ENCODE measurements at places on chromosomes 7 and 10. TPM values are rescaled to one million over a fixed set of nuclear protein-coding genes. Genes with fewer than 3 reads are reported as not detected.
A peak's percentile ranks its signal among the peaks of the same experiment; 100 is the strongest.

DNA sequence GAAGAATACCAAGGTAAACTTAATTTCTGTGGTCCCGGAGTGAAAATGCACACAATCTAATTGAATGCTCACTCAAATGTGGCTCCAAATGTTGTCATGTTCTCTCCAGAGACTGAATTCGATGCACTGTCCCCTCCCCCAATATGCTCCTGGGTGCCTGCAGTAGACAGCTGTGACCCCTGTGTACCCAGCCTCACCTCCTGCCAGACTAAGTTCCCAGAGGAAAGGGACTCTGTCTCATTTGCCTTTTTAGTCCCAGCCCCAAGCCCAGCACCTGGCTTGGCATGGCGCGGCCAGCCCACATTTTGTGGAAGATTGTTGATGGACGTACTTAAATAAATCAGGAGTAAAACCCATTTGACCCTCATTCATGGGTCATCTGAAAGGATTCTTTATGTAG is 21.8 kb upstream of the FIGNL1 start:
- DNase-seq = no peak

DNA sequence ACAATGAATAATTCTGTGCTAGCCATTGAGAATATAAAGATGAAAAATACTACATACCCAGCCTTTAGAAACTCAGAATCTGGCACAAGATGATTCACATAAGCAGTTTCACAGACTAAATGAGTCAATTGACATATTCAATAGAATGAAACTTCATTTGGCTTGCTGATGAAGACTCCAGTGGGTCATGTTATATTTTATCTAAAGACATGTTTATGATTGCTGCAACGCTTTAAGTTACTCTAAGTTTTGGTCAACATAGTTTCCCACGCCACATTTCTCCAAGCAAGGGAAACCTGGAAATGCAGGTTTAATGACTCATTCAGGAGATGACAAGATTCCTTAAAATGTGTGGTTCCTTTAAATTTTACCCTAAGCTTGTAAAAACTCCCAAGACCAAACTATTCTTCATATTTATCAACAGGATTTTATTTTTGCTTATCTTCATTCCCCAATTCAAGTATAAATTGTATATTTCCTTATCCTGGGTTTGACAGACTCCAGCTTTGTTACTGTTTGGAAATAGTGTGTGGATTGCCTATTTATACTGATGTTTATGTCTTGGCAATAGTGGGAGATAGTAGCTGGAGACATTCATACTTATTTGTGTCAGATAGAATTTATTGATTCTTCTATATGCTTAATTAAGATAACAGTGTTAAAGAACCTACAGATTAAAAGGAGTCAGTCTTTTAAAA is 6.6 kb downstream of the SEMA3A start:
- DNase-seq = peak; percentile 76

DNA sequence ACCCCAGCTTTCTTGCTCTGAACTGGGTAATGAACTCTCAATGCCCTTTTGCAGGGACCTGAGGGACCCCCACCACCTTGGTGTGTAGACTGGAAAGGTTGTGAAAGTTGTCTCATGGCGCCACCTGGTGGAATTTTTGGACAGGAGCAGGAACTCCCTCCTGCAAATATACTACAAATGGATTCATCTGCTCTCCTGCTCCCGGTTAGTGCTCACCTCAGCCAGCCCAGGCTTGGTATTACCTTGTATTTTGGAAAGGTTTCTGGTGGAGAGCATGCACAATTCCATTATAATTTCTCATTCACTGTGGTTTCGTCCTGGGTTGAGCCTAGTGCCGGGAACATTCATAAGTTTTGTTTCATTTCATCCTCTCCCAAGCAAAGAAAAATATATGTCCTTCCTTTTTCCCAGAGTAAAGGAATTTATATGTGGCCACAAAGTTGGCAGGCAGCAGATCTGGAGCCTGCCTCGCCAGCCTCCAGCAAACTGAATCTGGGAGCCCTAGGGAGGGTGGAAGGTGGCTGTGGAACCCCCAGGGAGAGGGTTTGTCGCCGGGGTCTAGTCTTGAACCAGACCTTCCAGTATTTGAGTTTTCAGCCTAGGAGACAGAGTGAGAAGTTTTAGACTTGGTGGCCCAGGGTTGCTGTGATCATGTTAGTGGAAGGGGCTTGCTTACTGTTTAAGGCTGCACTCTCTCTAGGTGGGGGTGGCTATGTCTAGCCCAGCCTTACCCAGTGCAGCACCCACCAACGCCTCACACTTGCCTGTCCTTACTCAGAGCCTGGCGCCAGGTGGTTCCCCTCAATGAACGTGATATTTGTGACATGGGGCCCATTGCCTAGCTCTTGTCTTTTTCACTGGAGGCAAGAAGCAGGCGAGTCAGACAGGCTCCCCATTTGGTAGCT is 9.5 kb downstream of the FAM241B start:
- DNase-seq = peak; percentile 64

GRCh38 chr10:95920798-95921426 is 13.1 kb downstream of the CC2D2B start:
- no peak for DNase-seq

GRCh38 chr7:28668085-28668484 is 255.8 kb downstream of the CREB5 start:
- DNase-seq = no peak

- DNase-seq = peak; percentile 60
Measured at GRCh38 chr10:94016727-94017714, 23.3 kb downstream of the PLCE1 start.

DNA sequence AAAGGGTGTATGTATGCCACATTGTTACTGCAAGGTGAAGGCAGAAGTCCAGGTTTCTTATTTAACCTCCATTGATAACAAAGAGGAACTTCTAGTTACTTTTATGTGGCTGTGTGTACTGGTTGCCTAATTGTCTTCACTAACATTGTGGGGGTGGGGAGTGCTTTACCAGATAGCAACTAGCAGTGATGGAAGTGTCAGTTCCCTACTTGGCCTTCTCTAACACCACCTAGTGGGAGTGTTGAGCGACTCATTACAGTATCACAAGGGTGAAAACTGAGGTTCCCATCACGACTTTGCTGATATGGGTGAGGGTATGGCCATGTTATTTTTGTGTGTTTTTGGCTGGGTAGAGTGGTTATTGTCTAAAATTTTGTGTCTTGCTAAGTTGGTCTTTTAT is 274.4 kb downstream of the THSD7A start:
- DNase-seq = peak; percentile 31

DNA sequence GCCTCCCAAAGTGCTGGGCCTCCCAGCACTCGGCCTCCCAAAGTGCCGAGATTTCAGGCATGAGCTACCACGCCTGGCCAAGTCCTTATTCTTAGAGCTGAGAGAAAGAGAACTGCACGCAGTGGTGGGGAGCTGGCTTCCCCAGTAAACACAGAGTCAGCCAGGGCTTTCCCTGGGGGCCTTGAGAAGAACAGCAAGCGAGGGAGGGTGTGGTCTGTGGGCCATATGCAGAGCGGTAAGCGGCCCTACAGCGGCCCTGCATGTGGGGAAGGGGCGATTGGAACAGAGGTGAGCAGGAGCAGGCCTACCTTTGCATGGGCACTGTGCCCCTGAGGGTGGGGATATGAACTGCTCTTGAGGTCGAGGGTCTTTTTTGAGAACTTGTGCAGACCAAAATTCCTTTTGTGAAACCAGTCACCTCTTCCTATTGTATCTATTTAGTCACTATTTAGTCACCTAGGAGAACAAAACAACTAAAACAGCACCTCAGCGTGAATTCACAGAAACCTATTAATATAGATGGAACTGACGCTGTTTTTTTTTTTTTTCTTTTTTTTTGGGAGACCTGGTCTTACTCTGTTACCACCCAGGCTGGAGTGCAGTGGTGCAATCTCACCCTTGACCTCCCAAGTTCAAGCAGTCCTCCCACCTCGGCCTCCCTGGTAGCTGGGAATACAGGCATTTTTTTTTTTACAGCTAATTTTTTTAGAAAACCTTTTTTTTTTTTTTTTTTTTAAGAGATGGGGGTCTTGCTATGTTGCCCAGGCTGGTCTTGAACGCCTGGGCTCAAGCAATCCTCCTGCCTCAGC is 36.9 kb upstream of the SH2D4B start:
- peak; percentile 42 for DNase-seq

GRCh38 chr10:93762979-93763391 is 5.2 kb downstream of the LGI1 start:
- DNase-seq = no peak

DNA sequence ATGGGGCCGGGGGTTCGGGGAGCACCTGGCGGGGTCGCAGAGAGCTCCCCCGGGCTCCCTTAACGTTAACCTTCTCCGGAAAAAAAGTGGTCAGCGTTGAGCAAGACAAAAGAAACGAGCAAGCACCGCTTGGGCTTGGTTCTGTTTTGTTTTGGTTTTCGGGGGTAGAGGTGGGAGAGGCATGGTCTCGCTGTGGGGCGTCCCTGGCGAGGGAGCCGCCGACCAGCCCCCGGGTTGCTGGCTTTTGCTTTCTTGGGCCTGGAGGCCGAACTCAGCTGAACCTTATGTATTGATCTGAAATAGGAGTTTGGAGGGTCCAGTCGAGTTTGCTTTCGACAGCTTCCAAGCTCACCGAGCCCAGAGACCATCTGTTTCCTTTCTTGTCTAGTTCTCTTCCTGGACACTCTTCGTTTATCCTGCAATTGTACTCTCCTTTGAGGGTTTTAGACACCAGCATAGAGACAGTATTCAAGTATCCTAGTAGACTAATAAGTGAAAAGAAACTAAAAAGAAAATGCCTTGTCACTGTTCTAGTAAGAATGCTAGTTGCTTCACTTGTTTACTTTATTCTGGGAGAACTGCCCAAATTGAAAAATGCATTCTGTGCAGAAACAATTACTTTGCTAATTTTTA is 980 bp downstream of the FHIP2A start:
- DNase-seq = peak; percentile 66

DNA sequence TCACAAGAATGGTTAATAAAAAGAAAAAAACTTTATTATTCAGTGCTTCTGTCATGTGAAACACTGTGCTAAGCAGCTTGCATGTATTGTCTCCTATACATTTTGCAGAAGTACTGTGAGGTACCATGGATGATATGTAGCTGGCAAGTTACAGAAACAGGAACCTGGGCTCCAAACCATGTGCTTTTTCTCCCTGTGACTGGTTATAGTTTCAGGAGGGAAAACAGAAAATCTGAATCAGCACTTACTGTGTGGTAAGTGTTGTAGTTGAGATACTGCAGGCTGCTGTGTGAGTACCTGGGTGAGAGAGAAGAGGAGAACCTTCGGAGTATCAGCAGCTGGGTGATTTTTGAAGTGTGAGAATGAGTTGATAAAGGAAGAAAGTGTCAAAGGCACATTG is 285.0 kb downstream of the SUGCT start:
- DNase-seq = no peak

DNA sequence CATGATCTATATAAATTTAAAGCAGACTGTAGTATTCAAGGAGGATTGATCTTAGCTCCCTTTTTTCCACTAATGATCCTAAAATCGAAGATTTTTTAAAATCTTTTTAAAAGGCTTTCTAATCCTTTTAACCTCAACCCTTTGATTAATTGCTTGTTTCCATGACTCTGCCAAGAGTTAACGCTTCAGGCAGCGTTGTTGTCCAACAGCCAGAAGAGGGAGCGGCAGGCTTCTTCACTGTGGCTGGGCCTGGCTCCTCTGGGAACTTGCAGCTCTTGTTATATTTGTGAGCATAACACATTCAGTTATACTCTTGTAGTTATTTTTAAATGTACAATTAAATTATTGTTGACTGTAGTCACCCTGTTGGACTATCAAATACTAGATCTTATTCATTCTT is 26.3 kb downstream of the CRCP start:
- DNase-seq = peak; percentile 73

GRCh38 chr10:132942101-132943057 is at the start of gene CFAP46:
CFAP46 (minus strand) TSS chr10:132942570; CDS start chr10:132942484, 86 bp downstream.
- no peak for DNase-seq

DNA sequence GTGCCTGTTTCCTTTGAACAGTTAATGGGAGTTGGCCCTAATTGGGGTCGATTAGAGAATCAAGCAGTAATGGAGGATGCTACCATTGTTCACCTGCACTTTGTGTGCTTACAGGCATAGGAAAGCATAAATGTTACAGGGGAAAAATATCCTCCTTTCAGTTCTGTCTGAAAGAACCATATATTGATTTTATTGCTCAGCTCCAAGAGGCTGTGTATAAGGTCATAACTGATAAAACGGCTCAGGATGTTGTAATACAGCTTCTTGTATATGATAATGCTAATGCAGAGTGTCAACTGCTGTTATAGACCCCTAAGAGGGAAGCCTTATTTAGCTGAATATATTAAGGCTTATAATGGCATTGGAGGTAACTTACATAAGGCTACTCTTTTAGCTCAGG is 32.9 kb upstream of the AKR1C2 start:
- no peak for DNase-seq

GRCh38 chr10:97179731-97180362 is 5.9 kb downstream of the SLIT1 start:
- peak; percentile 25 for DNase-seq

- no peak for DNase-seq
Measured at GRCh38 chr10:70197235-70197945, 27.1 kb upstream of the SAR1A start.

The PIP4K2A gene
- 18.9 TPM for total RNA-seq

The SEMA3D gene
- 9.2 TPM for total RNA-seq

The CPSF4 gene
- 23.2 TPM for total RNA-seq

The IFIT1 gene
- total RNA-seq = 788 TPM

The SPDYE2B gene
- total RNA-seq = not detected

The PPIF gene
- total RNA-seq = 50.7 TPM

The GSTK1 gene
- 127 TPM for total RNA-seq

The ASAH2 gene
- 1.9 TPM for total RNA-seq

The CTNNA3 gene
- total RNA-seq = 0.02 TPM

Data from M059J (cell line).